ENCODE measurements at places on chromosomes 3 and 15.

DNA sequence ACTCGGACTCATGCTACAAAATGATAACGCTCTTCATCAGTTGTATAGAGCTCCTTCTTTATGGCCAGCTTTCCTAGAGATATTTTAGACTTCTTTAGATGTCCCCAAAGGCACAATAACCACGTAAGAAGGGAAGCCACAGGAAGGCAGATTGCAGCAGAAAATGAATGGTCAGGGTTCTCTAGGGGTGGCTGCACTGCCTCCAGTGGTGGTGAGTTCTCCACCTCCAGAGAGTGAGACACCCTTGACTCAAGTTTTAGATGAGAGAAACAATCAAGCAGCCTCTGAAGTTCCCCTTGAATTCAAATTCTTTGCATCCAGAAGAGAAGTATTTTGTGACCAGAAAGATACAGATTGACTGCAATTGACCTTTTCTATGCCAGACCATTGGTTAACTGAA, 191.5 kb downstream of the TP63 start:
- no peak for DNase-seq

DNA sequence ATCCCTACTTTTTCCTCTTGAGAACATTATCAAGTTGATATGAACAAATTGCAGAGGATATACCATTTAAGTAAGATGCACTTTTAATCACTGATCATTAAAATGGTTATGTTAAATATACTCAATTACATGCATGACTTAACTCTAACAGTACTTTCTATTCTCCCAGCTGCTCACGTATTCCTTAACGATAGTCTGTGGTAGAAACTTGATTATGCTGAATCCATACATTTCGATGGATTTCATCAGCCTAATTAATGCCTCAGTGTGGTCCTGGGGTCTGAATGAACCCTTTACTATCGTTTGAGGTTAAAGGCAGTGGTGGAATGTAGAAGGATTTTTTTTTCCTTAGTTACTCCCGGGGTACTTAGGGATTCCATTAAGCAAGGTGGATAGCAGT, 18.6 kb downstream of the SOX2 start:
- DNase-seq = no peak

DNA sequence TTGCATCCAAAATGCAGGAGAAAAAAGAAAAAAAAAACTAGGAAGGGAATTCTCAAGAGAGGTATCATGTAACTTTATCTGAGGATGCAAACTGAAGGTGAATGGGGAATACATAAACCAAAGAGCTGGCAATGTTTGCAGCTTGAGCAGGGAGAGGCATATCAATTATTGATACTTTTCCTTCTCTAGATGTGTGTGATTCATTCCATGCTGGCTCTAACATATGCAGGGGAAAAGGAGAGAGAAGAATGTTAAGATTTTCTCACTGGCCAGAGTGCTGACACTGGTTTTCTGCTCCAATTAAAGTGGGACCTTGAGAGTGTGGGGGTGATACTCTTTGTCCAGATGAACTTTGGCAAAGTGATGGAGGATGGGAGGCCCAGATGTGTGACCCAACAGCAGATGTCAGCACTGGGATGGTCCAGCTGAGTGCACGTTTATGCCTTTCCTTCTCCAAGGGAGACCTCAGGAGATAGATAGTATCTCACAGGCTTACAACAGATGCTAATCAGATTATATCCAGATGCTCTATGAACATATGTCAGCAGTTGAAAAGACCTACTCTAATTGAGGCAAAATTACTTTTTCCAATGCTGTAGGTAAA, 50.0 kb upstream of the PSMD6 start:
- DNase-seq = no peak

DNA sequence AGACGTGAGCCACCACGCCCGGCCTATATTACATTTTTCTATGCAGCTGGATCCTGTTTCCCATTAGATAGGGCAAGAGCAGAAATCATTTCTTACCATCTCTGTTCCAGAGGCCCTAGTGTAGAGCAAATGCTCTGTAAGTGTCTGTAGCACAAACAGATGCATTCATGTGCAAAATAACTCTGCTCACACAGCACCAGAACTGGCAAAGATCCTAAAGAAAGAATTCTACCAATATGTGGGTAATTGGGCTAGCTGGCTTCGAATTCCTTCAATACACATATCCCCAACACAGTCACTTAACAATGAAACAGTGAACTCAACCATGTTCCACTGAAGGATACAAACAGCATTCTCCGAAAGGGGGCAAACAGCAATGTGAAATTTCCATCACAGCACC, 32.7 kb upstream of the DCUN1D1 start:
- DNase-seq = no peak

DNA sequence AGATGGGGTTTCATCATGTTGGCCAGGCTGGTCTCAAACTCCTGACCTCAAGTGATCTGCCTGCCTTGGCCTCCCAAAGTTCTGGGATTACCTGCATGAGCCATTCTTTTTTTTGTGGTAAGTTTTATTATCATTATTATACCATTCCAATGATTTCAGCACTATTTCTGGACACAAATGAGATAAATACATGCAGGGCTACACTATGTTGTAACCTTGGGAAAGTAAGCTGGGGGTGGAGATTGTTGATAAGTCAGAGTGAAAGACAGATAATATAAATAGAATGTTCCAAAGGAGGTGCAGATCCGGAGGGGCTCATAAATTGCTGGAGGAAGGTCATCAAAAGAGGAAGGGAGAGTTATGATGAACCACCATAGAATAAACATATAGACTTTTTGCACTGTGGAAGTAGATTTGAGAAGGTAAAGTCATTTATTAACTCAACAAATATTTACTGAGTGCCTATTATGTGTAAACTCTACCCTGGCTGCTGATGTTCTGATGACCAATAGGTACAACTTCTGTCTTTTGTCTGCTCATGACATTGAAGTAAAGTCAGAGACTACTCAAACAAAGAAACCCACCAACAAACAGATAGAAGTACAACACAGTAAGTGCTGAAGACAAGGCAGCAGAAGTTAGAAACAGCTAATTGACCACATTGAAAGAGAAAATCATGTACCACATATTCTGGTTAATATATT, 478.9 kb upstream of the GOLIM4 start:
- DNase-seq = no peak

DNA sequence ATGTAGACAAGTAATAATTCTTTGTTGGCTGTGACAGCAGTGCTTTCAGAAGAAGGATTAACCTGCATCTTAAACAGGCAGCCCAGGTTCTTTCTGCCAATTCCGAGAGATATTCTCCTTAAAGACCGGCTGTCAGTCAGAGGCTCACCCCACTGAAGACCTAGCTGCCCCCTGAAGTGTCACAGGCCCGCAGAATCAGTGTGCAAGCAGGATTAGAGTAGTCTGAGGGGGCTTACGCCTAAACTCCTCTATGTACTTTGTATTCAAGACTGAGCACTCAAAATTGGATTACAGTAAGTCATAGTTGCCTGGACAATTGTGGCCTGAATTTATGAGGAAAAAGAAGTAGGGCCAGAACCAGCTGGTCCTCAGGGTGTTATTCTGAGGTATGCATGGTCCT, 342.9 kb downstream of the CLSTN2 start:
- DNase-seq = no peak

All from inflammatory macrophage (primary cell).